ENCODE measurements at places on chromosomes 3 and 15.

DNA sequence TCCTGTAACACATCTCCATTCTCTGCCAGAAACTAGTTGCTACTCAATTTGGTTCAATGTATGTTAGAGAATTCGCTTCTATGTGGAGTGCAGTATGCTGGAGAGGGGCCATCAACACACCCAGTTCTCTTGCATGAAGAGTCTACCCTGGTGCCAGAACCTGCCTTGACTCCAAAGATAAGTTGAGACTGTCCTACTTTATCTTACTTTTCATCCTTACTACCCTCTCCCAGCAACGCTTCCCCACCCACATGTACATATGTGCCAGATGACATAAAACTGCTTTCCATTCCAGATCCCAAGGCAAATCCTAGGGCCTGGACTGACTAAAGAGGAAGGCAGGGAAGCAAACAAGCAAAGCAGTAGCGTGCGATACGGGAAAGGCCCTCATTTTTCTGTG, 442.6 kb upstream of the THRB start:
- no peak for DNase-seq

GRCh38 chr15:78067328-78068228, 9.9 kb downstream of the TBC1D2B start:
- DNase-seq = no peak

DNA sequence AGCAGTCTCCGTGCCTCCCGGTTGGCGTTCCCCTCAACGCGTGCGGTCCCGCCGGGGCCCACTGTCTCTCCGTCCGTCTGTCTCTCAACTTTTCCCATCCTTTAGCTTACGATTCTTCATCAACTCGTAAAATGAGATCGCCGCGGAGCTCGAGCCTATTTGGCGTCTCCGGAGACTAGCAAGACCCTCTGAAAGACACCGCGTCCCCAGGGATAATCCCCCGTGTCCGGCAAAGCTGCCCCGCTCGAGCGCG, 3.4 kb downstream of the GATA2 start:
- no peak for DNase-seq

DNA sequence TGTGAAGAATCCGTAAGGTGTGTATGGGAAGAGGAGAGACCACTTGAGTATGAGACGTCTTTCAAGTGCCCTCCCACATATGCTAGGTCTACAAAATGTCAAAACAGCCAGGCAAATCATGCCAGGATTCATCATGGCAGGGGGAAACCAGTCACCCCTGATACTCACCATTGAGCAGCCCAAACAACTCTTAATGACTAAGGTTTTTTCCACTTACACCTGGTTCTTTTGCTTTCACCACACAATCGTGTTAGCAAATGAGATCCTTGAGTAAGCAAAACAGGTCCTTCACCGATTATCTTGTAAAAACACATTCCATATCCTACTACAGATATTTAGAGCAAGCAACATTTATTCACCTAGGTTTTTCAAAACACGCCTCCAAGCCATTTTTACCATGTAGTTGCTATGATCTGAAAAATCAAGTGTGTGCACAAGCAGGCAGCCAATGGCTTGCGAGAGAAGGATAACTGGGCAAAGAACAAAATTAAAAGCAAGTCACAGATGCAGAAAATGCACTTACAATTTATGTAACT, 177.5 kb upstream of the LPP start:
- no peak for DNase-seq

- no peak for DNase-seq
These were observed 5.4 kb downstream of the UBE2E1 start for GRCh38 chr3:23811185-23811527.

DNA sequence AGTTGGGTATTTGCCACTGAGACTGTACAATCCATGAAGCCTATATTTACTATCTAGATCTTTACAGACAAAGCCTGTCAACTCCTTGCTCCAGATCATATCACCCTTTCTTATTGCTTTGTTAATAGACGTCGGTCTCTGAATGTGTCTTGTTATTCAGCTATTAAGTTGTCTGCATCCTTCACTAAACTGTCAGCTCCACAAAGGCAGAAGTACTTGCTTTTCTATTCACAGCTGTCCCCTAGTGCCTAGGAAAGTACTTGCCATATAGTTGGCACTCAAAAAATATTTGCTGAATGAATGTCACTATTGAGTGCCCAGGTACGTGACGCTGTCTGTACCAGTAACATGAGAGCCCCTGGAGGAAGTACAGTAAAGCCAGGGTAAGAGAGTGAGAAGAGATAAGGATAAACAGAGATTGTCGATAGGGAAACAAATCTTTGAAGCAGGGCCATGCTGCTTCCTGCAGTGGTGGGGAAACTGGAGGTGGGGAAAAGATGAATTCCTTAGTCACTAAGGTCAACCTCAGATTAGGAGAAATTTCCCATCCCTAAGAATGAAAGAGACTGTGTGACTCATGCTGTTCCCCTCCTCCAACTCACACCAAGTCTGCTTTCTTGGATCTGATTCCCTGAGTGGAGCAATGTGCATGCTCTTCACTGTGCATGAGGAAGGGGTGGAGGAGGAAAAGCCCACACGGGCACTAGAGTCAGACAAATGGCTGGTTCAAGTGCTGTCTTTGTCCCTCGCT, 36.3 kb downstream of the PRICKLE2 start:
- DNase-seq = no peak

GRCh38 chr3:137330246-137330645, 372.5 kb downstream of the IL20RB start:
- no peak for DNase-seq

DNA sequence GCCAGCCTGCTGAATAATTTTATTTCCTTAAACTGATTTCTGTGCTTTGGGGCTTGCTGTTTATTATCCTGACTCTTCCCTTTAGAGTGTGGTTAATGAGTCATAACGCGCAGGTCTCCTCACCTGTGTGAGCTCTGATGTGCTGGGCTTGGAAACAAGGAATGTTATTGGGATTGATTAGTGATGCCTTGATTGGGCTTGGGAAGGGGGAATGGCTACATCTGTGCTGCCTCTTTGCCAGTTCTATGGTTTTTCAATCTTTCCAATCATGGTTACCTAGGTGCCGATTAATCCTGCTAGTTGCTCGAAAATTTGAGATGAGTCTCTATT, 161.0 kb downstream of the THSD4 start:
- DNase-seq = no peak

DNA sequence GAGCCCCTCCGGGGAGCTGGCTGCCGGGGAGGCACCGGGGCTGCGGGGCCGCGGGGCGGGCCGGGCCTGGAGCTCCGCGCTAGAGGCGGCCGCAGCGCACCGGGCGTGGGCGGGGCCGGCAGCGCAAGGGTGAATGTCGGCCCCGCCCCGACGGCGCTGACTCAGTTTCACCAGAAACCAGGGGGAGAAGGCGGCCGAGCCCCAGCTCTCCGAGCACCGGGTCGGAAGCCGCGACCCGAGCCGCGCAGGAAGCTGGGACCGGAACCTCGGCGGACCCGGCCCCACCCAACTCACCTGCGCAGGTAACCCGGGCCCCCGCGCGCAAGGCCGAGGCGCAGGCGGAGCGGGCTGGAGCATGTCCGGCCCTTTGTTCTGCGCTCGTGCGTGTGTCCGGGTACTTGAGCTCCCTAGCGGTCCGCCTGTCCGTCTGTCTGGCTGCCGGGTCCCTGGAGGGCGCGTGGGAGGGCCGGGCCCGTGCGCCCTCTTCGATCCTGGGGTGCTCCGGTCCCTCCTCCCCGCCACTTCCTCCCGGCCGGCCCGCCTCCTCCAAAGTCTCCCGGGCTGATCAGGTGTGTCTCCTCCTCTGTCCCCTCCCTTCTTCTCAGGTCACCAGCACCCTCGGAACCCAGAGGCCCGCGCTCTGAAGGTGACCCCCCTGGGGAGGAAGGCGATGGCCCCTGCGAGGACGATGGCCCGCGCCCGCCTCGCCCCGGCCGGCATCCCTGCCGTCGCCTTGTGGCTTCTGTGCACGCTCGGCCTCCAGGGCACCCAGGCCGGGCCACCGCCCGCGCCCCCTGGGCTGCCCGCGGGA, at the start of gene SPINT1:
Gene SPINT1, plus strand, starts transcription at position 164 of the 811 bp plus-strand sequence. Its CDS starts 507 bp downstream, at position 671.
- DNase-seq = no peak

- DNase-seq = no peak
These were observed at the start of gene IL17RE for GRCh38 chr3:9902372-9903237. Gene IL17RE, plus strand, starts transcription at chr3:9902848. Its CDS starts 85 bp downstream, at chr3:9902933.

GRCh38 chr3:56915966-56916586, 114.3 kb upstream of the ARHGEF3 start:
- DNase-seq = no peak

GRCh38 chr15:71743861-71744382, 66.4 kb upstream of the NR2E3 start:
- DNase-seq = no peak

DNA sequence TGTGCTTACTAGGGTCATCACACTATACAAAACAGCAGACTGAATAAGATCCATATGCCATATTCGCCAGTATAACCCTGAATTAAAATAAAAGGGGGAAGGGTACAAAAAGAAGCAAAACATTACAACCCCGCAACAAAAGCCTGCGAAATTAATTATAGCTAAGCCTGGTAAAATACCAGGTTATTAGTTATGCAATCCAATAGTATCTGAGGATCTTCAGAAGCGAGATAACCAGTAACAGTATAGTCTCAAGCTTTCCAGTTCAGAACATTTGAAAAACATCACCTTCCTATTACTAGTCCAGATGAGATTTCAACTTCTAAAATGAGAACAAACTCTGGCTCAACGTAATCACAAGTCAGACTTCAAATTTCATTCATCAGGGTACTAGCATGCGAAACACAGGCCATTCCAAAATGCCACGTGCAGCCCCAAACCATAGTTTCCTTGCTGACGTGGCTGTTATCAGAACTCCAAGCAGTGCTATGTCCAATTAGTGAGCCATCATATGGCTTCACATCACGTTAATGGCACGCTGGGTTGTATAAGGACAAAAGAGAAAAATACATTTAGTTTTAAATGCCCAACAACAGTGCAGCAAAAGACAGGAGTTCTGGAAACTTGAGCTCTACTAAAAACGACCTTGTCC, 1.1 kb downstream of the SSR3 start:
- no peak for DNase-seq

DNA sequence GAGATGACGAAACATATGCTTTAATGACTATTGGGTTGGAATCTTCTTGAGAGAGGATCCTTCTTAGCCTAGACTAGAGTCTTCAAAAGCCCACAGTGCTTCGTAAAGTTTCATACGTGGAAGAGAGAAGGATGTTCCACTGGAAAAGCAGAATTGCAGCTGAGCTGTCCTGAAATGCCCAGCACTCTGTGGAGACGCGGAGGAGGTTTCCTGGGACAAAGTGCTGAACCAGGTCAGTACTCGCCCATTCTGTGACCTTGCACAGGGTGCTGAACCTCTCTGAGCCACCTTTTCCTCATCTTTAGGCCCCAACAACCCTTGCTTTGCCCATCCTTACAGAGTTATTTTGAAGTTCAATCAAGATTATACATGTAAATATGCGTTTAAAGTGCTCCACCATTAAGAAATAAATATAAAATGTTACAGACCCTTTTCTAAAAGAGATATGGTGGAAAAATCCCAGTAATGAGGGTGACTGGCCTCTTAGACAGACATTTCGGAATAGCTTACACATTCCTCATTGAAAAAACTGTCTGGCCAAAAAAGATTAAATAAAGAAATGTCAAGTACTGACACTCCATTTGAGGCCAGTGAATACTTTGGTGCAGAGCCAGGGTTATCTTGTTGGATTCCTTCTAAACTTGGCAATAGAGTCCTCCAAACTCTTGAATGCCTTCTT, 4.2 kb upstream of the MAGEF1 start:
- no peak for DNase-seq

GRCh38 chr3:128734523-128735189, 8.7 kb downstream of the RAB7A start:
- DNase-seq = no peak

DNA sequence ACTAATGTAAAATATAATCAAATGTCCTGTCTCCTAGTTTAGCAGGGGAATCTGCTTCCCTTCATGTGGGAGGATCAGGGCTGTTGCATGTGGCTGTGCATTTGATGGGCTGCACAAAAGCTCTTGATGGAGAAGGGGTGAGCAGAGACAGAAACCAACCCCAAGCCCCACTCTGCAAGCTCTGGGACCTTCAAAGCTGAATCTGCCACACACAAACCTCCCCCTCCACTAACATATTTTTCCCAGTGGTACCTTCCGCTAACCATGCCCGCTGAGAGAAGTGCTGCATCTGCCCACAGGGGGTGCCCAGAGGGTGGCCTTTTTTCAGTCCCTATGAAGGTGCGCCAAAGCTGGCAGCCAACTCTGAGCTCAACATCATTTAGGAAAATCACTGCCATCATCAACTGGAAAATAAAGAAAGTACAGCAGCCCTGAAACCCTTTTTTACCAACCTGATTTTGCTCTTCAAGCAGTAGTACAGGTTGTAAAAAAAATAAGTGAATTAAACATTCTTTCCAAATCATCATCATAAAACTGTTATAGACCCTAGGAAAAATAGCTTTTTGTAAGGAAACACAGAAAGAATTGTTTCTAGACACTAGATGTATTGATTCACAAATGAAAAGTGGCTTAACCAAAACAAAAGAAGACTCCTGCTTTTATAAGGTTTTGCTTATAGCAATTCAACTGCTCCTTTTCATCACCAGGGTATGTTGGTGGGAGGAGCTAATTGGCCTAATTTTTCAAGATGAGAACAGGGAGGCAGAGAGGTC, 97.0 kb downstream of the HHLA2 start:
- DNase-seq = no peak

GRCh38 chr3:114690911-114691310, 397.1 kb downstream of the TIGIT start:
- DNase-seq = no peak

- no peak for DNase-seq
These were observed 160.0 kb upstream of the PRICKLE2 start for GRCh38 chr3:64385277-64385676.

- no peak for DNase-seq
These were observed 10.7 kb downstream of the ZXDC start for GRCh38 chr3:126464997-126465396.

DNA sequence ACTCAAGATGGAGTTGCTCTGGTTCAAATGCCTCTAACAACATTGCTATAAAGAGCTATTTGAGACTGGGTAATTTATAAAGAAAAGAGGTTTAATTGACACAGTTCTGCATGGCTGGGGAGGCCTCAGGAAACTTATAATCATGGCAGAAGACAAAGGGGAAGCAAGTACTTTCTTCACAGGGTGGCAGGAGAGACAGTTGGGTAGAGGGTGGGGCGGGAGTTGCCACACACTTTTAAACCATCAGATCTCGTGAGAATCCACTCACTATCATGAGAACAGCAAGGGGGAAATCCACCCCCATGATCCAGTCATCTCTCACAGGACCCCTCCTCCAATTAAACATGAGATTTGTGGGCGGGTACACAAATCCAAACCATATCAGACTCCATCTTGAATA, 30.7 kb downstream of the MAP2K5 start:
- no peak for DNase-seq
